CD4-positive, alpha-beta T cell treated with Interleukin-6 at 100 ng/mL for 8 hours (primary cell): ENCODE measurements at places on chromosomes 1 and 21.

- no peak for DNase-seq
Observed at GRCh38 chr1:248696261-248696660, 6.3 kb downstream of the OR14I1 start.

- DNase-seq, result no peak
Observed at GRCh38 chr1:85411567-85412305, 53.2 kb downstream of the DDAH1 start.

DNA sequence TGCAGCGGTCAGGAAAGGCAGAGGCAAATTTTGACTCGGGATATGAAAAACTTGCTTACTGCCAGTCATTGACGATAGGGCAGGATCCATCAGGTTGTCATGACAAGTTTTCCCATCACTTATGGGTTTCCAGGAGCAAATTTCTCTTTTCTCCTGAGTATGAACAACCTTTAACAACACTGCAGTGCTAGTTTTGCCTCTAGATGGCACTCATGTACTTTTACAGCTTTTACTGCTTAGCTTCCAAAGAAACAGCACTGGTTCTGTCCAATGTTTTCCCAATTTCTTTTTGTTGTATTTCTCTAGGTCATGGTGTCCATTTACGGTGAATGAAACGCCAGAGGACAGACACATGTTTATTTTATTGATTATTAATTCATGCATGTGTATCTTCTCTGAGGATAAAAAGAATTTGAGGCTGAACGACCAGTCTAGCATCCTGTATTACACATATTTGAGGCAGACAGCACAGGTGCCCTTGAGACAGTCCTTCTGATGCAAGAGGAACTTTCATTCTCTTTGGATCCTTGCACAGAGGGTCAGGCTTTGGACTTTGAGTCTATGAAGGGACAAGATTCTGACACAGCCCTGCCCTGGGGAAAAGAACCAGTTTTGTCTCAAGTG lies 112.3 kb upstream of the TRABD2B start:
- no peak for DNase-seq

DNA sequence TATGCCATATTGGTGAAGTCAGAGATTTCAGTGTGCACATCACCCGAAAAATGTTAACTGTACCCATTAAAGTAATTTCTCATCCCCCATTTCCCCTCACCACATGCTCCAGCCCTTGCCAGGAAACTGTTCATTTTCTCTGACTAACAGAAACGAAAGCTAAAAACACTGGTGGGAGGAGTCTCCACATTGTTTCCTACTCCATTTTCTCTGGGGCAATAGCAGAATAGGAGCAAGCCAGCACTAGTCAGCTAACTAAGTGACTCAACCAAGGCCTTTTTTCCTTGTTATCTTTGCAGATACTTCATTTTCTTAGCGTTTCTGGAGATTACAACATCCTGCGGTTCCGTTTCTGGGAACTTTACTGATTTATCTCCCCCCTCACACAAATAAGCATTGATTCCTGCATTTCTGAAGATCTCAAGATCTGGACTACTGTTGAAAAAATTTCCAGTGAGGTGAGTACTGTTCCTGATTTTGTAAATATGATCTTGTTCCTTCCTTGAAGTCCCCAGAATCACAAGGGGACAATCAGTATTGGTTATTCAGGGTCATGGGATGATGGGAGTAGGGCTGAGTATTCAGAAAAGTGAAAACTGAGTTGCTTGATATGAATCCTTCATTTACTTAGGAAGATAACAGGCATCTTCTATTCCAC lies at the start of gene IFI16:
Gene IFI16 (plus strand): TSS at position 204 of the 658 bp plus-strand sequence. CDS start 4,774 bp downstream, outside the sequence.
- DNase-seq, result peak; percentile 84
